ENCODE measurements at places on chromosomes 5 and 9. TPM values are rescaled to one million over a fixed set of nuclear protein-coding genes. Genes with fewer than 3 reads are reported as not detected.
A peak's percentile ranks its signal among the peaks of the same experiment; 100 is the strongest.

- no peak overlapping the region for H3K27ac ChIP-seq
- H3K27me3 ChIP-seq, result no peaks in the 10 kb centered on the region
- H3K4me3 ChIP-seq, result no peak overlapping the region
- no peak for DNase-seq
- H3K36me3 ChIP-seq, result no peaks in the 10 kb centered on the region
Measured at GRCh38 chr9:130974697-130975096, 34.3 kb upstream of the LAMC3 start.

DNA sequence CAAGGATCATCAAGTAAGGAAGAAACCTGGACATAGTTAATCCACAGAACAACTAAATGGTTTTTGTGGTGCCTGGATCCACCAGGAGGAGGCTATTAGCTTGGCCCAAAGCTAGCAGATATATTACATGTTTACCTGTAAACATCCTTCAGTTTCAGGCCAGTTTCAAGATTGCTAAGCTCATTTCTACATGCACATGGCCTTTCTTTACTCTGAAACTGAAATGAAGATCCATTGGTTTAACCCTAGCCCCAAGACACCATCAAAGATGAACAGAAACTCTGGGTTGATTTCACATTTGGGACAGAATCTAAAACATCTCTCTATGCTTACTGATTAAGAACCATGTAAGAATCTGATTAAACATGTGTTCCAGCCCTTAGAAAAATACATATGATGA lies 611.8 kb downstream of the TLE1 start:
- no peaks in the 10 kb centered on the region for H3K4me1 ChIP-seq
- no peak overlapping the region for H3K4me3 ChIP-seq
- H3K27ac ChIP-seq, result no peak overlapping the region
- no peak for DNase-seq
- no peaks in the 10 kb centered on the region for H3K36me3 ChIP-seq

GRCh38 chr9:111959468-111960359 lies 63.1 kb downstream of the UGCG start:
- no peaks in the 10 kb centered on the region for H3K36me3 ChIP-seq
- H3K27me3 ChIP-seq, result no peaks in the 10 kb centered on the region
- H3K27ac ChIP-seq, result no peak overlapping the region
- no peaks in the 10 kb centered on the region for H3K4me1 ChIP-seq

GRCh38 chr9:105127863-105128220 lies 116.6 kb upstream of the SLC44A1 start:
- no peak overlapping the region for H3K4me3 ChIP-seq
- no peaks in the 10 kb centered on the region for H3K36me3 ChIP-seq
- 0 out of 2 replicates have a peak overlapping the region, but pooled peaks have one; percentile 19 for H3K27ac ChIP-seq
- no peaks in the 10 kb centered on the region for H3K27me3 ChIP-seq
- H3K4me1 ChIP-seq, result no peaks in the 10 kb centered on the region

- H3K36me3 ChIP-seq, result no peaks in the 10 kb centered on the region
- no peaks in the 10 kb centered on the region for H3K27me3 ChIP-seq
- no peak for DNase-seq
Measured at GRCh38 chr5:170536525-170536924, 32.7 kb downstream of the KCNIP1 start.

DNA sequence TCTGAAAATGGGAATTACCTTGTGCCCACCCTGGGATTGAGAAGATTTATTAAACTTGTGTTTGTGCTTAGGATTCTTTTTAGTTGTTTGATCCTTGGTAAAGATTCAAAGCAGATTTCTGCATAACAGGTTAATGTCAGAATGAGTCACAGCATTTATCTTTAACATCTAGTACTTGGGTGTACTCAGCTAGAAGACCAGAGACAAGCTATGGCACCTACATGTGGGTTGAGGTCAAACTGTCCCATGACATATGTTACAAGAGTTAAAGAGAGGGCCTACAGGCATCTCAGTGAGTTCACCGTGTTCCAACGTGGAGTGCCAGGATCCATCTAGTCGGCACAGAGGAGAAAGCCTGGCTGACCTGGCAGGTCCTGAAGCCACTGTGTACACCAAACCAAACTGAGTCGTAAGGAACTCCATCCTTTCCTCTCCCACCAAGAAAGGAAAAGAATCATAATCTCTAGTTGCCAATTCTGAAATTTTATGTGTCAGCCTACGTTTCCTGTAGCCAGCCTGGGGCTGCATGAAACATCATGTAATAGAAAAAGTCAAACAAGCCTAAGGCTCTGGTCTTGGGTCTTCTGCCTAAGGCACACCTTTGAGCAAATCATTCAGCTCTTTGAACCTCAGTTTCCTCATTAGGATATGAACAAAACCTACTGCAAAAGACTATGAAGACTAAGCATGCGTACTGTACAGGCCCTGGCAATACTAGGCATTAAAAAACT lies 73.7 kb downstream of the RCL1 start:
- no peak for DNase-seq
- no peak overlapping the region for H3K27ac ChIP-seq
- H3K4me3 ChIP-seq, result no peak overlapping the region
- no peaks in the 10 kb centered on the region for H3K36me3 ChIP-seq
- no peaks in the 10 kb centered on the region for H3K27me3 ChIP-seq
- no peaks in the 10 kb centered on the region for H3K4me1 ChIP-seq

GRCh38 chr5:87020099-87020934 lies 247.4 kb upstream of the RASA1 start:
- no peak for DNase-seq
- no peaks in the 10 kb centered on the region for H3K27me3 ChIP-seq
- H3K4me3 ChIP-seq, result no peak overlapping the region
- H3K36me3 ChIP-seq, result no peaks in the 10 kb centered on the region
- H3K27ac ChIP-seq, result no peak overlapping the region

GRCh38 chr9:93645149-93645889 lies 68.9 kb downstream of the PHF2 start:
- H3K27ac ChIP-seq, result no peak overlapping the region
- H3K27me3 ChIP-seq, result no peaks in the 10 kb centered on the region
- H3K36me3 ChIP-seq, result no peaks in the 10 kb centered on the region
- DNase-seq, result no peak

DNA sequence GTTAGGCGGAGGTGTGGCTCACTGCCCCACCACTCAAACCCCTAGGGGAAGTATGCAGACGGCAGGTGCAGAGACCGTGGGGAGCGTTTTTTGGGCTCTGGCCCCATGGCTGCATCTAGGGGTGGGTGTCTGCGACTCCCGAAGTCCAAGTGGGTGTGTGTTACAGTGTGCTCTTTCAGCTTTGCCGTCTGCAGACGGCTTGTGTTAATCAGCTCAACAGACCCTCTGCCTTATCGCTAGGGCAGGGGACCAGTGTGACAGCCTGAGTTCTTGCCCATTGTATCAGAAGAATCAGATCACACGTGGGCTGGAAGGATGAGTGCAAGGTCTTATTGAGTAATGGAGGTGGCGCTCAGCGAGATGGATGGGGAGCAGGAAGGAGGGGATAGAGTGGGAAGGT lies 162.8 kb downstream of the ENC1 start:
- no peaks in the 10 kb centered on the region for H3K36me3 ChIP-seq
- no peaks in the 10 kb centered on the region for H3K27me3 ChIP-seq
- peak; percentile 15 for DNase-seq
- no peak overlapping the region for H3K4me3 ChIP-seq

OBP2B gene
- total RNA-seq, result not detected

PTGDS gene
- 1.9 TPM for total RNA-seq

TRPM3 gene
- 8.2 TPM for total RNA-seq

C7 gene
- not detected for total RNA-seq

TAF11L5 gene
- not detected for total RNA-seq

SMIM33 gene
- not detected for total RNA-seq
